ENCODE measurements at places on chromosomes 5 and 9. TPM values are rescaled to one million over a fixed set of nuclear protein-coding genes. Genes with fewer than 3 reads are reported as not detected.

- peaks cover 23% of the 10 kb centered on the region for H3K36me3 ChIP-seq
- DNase-seq: no peak
- H3K27ac ChIP-seq: no peak overlapping the region
- no peaks in the 10 kb centered on the region for H3K4me1 ChIP-seq
- H3K4me3 ChIP-seq: no peak overlapping the region
Observed at GRCh38 chr5:75536147-75536546, 24.5 kb downstream of the POLK start.

GRCh38 chr9:113503131-113503541 is 39.6 kb downstream of the RGS3 start:
- peaks cover 5% of the 10 kb centered on the region for H3K36me3 ChIP-seq
- no peak overlapping the region for H3K4me3 ChIP-seq
- H3K27me3 ChIP-seq: no peaks in the 10 kb centered on the region
- DNase-seq: no peak

DNA sequence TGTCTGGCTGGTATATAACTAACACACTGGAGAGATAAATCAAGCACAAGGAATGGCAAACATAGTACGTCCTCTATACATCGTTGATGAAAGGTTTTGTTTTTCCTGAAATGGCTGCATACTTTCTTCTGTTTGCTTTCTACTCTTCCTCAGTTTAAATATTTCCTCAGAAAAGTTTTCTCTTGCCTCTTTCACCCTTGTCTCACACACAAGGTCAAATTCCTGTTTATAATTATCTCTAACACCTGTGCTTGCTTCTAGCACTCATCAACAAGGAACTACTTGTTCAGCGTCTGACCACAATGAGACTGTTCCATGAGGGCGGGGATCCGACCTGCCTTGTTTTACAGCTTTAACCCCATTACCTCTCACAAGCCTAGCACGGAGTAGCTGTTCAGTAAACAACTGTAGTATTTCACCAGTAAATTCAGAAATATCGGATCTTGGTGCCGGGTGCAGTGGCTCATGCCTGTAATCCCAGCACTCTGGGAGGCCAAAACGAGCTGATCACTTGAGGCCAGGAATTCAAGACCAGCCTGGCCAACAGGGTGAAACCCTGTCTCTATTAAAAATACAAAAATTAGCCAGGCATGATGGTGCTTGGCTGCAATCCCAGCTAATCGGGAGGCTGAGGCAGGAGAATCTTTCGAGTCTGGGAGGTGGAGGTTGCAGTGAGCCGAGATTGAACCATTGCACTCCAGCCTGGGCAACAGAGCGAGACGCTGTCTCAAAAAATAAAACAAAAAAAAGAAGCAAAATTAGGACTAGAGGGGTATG is 37.0 kb downstream of the NR6A1 start:
- H3K36me3 ChIP-seq: peaks cover 22% of the 10 kb centered on the region
- H3K27ac ChIP-seq: peak overlapping the region; percentile 93
- H3K4me3 ChIP-seq: no peak overlapping the region
- DNase-seq: no peak

VCAN gene
- total RNA-seq: 673 TPM

GRCh38 chr5:113678924-113679575 is 165.6 kb downstream of the YTHDC2 start:
- H3K27ac ChIP-seq: no peak overlapping the region
- peak; percentile 25 for DNase-seq
- H3K36me3 ChIP-seq: no peaks in the 10 kb centered on the region
- no peak overlapping the region for H3K4me3 ChIP-seq
- no peaks in the 10 kb centered on the region for H3K4me1 ChIP-seq

SLC44A1 gene
- 53.5 TPM for total RNA-seq

PITX1 gene
- 16.2 TPM for total RNA-seq

DNA sequence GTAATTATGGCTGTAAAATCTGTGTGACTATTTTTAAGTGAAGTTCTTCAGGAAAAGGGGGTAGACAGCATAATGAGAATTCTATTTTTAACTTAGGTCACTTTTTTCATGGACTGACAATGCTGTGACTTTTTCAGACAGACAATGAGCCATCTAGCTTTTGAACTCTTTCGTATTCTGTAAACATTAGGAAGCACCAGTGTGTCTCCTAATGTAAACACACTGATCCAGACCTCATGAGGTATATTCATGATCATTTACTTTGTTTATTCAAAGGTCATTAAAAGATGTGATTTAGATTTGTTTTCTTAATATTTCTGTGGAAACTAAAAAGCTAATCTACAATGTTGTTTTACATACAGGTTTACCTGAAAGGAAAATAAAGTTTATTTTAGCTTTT is 352.6 kb downstream of the ADGRV1 start:
- H3K27ac ChIP-seq: no peak overlapping the region
- no peaks in the 10 kb centered on the region for H3K4me1 ChIP-seq
- DNase-seq: no peak
- H3K4me3 ChIP-seq: no peak overlapping the region
- H3K27me3 ChIP-seq: no peaks in the 10 kb centered on the region
- peaks cover 2% of the 10 kb centered on the region for H3K36me3 ChIP-seq

- DNase-seq: no peak
- no peaks in the 10 kb centered on the region for H3K27me3 ChIP-seq
- no peak overlapping the region for H3K4me3 ChIP-seq
Observed at GRCh38 chr9:4180907-4181605, 118.8 kb downstream of the GLIS3 start.

DNA sequence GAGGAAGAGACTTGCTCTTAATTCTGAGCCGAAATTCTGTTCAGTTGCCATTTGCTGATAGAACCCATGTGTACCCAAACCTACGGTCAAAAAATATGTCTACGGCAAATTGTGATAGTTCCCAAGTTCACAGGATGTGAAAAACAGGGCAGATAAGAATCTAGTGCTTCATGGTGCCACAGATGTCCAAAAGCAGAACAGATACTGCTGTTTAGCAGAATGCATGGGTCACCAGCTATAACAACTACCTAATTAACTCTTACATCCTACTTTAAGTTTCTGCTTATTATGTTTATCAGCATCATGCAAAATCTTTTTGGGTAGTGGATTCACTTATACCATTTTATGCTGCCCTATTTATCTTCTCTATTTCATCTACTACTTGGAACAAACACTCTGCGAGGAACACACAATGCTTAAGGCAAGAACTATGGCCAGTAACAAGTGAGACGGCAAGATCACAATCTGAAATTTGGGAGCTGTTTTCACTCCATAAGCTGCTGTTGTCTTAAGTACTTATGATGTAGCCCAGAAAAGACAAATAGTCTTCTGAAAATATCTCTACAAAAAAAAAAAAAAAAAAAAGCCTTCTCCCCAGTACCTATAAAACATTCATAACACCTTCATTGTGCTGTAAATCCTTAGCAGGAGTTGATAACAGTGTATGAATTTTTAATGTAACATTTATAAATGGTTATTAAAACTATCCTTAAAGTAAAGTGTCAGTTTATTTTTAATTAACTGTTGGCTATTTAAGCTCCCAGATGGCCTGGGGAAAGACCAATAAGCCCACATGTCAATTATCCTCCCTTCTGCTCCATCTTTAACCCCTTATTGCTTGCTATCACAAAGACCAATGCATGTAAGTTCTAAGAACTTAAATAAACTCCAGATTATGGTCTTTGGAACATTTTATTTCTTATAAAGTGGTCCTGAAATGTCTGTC is 232.3 kb downstream of the TLR4 start:
- DNase-seq: no peak
- H3K4me3 ChIP-seq: no peak overlapping the region
- no peaks in the 10 kb centered on the region for H3K4me1 ChIP-seq
- H3K36me3 ChIP-seq: no peaks in the 10 kb centered on the region

TRIP13 gene
- 11.9 TPM for total RNA-seq

DNA sequence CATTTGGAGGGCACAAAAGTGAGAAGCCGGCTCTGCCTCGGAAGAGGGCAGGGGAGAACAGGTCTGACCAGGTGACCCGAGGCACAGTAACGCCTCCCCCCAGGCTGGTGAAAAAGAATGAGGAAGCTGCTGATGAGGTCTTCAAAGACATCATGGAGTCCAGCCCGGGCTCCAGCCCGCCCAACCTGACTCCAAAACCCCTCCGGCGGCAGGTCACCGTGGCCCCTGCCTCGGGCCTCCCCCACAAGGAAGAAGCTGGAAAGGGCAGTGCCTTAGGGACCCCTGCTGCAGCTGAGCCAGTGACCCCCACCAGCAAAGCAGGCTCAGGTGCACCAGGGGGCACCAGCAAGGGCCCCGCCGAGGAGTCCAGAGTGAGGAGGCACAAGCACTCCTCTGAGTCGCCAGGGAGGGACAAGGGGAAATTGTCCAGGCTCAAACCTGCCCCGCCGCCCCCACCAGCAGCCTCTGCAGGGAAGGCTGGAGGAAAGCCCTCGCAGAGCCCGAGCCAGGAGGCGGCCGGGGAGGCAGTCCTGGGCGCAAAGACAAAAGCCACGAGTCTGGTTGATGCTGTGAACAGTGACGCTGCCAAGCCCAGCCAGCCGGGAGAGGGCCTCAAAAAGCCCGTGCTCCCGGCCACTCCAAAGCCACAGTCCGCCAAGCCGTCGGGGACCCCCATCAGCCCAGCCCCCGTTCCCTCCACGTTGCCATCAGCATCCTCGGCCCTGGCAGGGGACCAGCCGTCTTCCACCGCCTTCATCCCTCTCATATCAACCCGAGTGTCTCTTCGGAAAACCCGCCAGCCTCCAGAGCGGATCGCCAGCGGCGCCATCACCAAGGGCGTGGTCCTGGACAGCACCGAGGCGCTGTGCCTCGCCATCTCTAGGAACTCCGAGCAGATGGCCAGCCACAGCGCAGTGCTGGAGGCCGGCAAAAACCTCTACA is 11.8 kb downstream of the QRFP start:
- DNase-seq: no peak
- H3K4me3 ChIP-seq: no peak overlapping the region
- H3K27me3 ChIP-seq: no peaks in the 10 kb centered on the region

- peaks cover 17% of the 10 kb centered on the region for H3K4me1 ChIP-seq
- no peak for DNase-seq
- H3K27me3 ChIP-seq: no peaks in the 10 kb centered on the region
- H3K36me3 ChIP-seq: peaks cover 1% of the 10 kb centered on the region
- no peak overlapping the region for H3K4me3 ChIP-seq
Observed at GRCh38 chr5:119322948-119323537, 32.8 kb upstream of the TNFAIP8 start.

HRCT1 gene
- not detected for total RNA-seq

DNA sequence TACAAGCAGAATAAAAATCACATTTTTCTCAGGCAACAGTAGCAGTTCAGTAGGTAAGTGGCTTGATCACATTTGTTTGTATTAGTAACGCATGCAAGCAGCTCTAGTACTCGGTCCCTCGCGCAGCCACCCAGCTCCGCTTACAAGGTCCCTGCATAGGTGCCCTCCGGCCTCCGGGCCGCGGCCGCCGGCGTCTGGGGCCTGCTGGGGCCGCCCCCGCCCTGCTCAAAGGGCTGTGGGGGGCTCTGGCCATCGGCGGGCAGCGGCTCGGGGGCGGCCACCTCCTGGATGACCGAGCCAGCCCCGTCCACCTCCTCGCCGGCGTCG is 50.2 kb upstream of the UBAC1 start:
- peaks cover 15% of the 10 kb centered on the region for H3K4me1 ChIP-seq
- no peak for DNase-seq
- H3K36me3 ChIP-seq: no peaks in the 10 kb centered on the region
- no peak overlapping the region for H3K4me3 ChIP-seq

DNA sequence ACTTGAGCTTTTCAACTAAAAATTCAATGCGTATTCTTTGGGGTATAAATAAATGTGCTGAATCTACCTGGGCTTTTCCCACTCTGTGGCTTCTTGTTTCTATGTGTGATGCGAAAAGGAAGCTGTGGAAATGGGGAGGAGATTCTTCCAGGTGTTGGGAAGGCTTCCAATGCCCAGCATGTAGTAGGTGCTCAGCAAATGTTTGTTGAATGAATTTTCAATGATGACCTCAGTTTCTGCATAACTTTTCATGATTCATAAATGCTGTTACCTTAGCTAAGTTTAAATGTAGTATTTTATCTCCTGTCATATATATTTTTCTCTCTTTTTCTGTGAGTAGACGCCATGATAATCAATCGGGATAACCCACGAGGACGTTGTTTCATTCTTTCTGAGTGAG is 25.6 kb upstream of the KCNMB1 start:
- H3K27ac ChIP-seq: no peak overlapping the region
- H3K4me3 ChIP-seq: no peak overlapping the region
- no peak for DNase-seq
- H3K36me3 ChIP-seq: no peaks in the 10 kb centered on the region
- no peaks in the 10 kb centered on the region for H3K4me1 ChIP-seq
- H3K27me3 ChIP-seq: peaks cover 18% of the 10 kb centered on the region

DNA sequence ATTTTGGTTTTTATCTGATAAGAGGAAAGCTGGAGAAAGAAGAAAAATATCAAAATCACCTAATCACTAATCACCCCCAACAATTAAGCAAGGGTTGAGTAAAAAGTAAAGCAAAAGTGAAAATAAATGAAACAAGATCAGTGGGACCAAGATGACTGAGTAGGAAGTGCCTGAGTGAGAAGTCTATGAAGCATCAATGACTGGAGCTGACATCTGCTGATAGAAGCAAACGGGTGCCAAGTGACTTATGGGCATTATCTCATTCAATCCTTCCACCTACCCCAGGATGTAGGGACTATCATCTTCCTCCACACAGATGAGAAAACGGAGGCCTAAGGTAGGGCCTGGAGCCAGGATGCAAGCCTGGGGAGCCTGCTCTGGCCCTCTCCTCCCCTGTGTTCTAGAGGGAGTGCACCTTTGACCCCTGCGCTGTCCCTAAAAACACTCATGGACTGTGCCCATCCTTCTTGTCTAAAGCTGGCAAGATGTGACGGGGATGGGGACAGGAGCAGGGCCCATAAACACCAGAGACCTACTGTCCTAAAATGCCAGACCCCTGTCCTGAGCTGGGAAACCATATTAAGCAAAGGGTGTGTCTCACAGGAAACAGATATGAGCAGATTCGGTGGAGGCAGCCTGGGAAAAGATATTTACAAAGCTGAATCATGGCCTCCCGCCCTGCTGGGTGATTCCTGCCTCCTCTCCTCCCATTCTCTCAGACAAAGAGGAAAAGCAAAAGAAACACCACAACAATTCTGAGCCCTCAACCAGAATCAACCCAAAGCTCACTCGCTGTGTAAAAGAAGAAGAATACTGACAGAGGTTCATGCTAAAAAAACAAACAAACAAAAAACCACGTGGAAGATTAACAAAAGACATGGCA is 116.0 kb downstream of the AUH start:
- H3K4me3 ChIP-seq: no peak overlapping the region
- no peaks in the 10 kb centered on the region for H3K36me3 ChIP-seq
- H3K27ac ChIP-seq: no peak overlapping the region

GRCh38 chr5:158699298-158699880 is 400.3 kb downstream of the EBF1 start:
- no peak overlapping the region for H3K27ac ChIP-seq
- H3K4me1 ChIP-seq: peaks cover 15% of the 10 kb centered on the region

DNA sequence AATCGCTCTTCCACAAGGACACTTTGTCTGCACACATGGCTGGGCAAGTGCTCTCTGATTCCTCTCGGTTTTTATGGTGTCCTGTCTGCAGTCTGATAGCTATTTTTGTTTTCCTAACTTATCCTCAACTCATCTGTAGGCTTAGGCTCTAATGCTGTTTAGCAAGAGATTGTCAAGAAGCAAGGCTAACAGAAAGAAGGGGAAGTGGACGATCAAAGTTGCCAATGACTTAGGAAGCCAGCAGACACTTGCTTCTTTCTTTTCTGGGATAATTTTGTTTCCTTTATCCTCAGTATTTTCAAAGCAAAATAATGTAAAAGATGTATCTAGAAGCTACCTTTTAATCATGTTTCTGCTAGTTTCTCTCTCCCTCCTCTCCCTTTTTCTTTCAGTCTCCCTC is 130.7 kb downstream of the PRKACG start:
- H3K36me3 ChIP-seq: no peaks in the 10 kb centered on the region
- no peaks in the 10 kb centered on the region for H3K4me1 ChIP-seq
- H3K27ac ChIP-seq: no peak overlapping the region
- H3K27me3 ChIP-seq: no peaks in the 10 kb centered on the region
